Effector memory CD4-positive, alpha-beta T cell (primary cell): ENCODE measurements at places on chromosomes 3 and 15.
A peak's percentile ranks its signal among the peaks of the same experiment; 100 is the strongest.

- DNase-seq: no peak
Observed at GRCh38 chr15:88881775-88882174, 13.6 kb downstream of the HAPLN3 start.

DNA sequence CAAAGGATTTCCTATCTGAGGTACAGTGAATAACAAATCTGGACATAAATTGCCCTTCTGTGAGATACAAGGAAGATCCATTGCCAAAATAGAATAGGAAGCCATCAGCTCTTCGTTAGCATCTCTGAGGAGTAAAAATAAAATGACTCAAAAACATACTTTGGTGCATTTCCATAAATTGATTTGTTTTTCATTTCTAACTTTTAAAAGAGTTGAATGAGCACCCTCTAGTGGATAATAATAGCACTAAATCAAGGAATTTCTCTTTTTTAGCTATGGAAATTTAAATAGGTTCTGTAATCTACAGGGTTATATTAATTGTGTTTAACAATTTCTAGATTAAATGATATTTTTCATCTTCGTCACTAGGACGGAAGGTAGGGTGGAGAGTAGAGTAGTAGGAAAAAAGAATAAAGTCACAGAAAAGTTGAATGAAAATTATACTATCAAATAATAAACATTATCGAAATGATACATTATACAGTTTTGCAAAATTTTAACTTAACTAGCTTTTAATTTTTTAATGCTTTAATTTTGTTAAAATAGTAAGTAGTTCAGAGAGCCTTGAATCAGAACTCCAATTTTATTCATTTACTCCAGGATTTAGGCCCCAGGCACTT, 6.4 kb downstream of the NSUN3 start:
- DNase-seq: no peak

GRCh38 chr3:17770682-17771081, 28.3 kb upstream of the TBC1D5 start:
- DNase-seq: no peak

DNA sequence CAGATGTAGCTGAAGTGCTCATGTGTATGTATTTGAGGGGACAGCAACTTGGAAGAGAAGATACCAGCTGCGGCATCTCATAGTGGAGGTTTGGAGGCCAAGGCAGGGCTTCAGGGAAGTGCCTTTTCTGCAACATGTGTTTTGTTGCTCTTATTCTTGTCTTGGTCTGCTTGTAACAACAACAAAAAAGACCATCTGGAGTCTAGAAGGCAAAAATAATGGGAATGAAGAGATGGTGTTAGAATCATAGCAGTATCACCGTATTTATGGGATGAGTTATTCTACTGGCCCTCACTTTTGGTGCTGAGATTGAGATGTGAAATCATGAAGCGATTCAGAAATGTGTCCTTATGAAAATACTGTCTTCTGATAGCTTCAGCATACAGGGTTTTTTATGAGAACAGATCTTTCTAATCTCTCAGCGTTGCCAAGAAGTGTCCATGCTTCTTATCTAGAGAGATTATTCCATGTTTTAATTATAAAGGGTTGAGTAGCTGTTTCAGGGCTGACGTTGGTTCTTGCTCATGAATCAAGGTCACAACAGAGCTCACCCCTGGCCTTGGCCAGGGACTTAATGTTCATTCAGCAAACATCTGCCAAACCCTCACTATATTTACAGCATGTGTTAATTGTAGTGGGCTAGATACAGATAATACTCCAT, 58.0 kb downstream of the ITPR1 start:
- DNase-seq: no peak

DNA sequence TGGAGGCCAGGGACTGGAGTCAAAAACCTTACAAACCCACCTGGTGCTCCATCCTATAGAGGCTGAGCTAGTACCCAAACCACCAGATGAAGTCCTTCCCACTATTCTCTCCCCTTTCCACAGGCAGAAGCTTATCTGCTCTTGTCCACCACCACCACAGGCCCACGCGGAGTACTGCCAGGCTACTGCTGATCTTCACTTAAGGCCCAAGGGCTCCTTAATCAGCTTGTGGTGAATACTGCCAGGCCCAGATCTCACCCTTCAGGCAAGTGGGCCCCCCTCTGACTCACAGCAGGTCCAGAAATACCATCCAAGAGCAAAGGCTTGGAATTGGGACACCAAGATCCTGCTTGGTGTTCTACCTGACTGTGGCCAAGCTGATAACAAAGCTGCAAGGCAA, 598.1 kb upstream of the CBLB start:
- no peak for DNase-seq

DNA sequence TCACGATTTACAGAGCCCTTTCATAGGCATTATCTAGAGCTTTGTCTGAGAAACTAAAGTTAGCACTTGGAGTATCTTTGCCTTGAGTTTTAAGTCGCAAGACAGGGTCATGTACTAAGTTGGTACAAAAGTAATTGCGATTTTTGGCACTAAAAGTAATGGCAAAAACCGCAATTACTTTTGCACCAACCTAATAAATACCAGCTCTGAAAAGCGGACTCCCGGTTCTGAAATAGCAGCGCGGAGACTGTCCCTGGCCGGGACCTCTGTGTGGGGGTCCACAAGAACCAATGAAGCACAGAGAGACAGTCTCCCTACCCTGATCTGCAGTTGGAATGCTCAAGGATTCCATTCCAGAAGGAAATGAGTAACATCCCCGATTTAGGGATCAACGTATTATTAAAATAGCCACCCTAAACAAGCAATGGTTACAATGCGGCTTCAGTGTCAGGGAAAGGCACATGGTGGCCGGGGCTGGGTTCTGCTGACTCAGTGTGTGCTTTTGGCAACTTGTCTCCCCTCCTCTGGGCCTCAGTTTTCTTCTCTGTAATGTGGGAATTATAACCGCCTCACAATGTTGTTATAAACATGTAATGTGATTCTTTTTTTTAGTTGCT, 150.3 kb upstream of the MCTP2 start:
- DNase-seq: no peak

GRCh38 chr15:49023354-49023753, 22.9 kb downstream of the SECISBP2L start:
- DNase-seq: no peak

DNA sequence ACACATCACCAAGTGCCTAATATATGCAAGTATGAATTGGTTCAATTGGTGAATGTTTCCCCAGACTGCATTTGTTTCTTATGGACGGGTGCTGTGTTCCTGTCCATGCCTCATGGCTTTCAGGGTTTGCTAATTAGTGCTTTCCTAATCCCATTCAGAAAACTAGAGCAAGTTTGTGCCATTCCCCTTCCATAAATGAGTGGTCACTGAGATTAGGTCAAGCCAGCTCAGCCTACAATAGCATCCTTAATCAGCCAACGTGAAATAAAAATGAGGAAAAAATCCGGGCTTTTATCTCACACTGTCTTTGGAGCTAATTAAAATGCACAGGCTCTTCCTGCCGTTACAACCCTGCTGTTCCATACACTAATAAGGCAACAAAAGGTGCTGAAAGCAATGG, 788.8 kb downstream of the ROBO1 start:
- DNase-seq: no peak

DNA sequence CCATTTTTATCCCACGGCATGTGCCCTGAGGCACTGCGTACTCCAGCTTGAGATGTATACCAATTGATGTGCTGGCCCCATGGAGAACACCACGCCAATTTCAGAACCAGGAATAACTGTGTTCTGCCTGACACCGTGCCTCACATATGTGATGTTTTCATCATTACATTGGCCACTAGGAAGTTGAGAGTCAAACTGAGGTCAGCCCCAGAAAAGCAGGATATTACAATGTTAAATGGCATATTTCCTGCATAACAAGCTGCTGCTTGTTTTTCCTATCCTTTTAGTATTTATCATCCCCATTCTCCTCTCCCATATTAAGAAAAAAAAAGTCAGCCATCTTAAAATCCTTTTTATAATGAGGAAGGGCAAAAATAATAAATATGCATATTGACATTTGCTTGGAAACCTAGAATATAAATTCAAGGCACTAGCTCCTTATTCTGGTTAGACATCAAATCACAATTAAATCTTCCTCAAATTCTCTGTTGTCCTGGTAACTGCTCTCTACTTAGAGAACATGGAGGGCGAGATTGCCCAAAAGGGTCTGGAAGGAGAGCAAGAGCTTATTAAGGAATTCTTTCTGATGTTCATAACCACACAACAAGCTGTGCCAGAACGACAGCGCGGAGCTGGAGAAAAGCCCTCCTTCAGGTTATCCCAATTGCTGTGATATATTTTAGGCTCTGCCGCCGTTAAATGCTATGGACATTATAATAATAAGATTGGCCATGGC, 112.6 kb downstream of the UACA start:
- DNase-seq: no peak

DNA sequence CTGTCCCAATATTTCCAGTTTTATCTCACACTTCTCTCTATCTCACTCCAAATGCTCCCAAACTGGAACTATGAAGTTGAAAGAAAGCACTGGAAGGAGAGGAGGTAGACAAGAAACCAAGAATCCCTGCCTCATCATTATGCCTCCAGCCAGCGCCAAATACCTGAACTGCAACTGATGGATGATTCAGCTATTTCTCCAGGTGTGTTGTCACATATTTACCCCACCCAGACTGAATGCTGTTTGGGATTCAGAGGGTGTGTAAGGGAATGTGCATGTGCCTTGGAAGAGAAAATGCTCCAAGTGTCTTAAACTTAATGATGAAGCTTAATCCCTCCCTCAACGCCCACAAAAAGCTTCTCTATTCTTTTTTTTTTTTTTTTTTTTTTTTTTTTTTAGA, 269.5 kb upstream of the ATP11B start:
- DNase-seq: no peak

DNA sequence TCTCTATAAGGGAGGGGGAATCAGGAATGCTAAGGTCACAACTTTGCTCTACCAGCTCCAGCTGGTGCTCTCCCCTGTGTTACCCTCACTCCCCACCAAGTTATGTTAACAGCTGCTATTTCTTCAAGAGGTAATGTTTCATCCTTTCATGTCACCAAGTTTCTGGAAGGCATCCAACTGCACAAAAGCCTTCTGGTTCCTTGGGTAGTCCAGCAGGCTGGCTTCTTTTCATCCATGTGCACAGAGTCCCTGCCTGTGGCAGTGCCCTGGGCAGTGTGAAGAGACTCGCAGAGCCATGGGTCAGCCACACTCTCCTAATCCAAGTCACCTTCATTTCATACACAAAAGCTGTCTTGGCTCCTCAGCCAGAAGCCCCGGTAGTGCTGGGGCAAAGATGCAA, 737.5 kb upstream of the LMCD1 start:
- no peak for DNase-seq

GRCh38 chr3:9352917-9353752, 9.7 kb upstream of the THUMPD3 start:
- DNase-seq: peak; percentile 44

- DNase-seq: no peak
Observed at GRCh38 chr3:99899603-99900002, 81.9 kb downstream of the CMSS1 start.

- DNase-seq: no peak
Observed at GRCh38 chr3:197297002-197297401, 1.4 kb downstream of the DLG1 start.

- DNase-seq: peak; percentile 19
Observed at GRCh38 chr3:8987645-8988383, 24.5 kb upstream of the RAD18 start.

GRCh38 chr3:13507570-13508339, 27.6 kb downstream of the HDAC11 start:
- DNase-seq: no peak

GRCh38 chr15:39874890-39875549, 45.0 kb downstream of the GPR176 start:
- peak; percentile 3 for DNase-seq

DNA sequence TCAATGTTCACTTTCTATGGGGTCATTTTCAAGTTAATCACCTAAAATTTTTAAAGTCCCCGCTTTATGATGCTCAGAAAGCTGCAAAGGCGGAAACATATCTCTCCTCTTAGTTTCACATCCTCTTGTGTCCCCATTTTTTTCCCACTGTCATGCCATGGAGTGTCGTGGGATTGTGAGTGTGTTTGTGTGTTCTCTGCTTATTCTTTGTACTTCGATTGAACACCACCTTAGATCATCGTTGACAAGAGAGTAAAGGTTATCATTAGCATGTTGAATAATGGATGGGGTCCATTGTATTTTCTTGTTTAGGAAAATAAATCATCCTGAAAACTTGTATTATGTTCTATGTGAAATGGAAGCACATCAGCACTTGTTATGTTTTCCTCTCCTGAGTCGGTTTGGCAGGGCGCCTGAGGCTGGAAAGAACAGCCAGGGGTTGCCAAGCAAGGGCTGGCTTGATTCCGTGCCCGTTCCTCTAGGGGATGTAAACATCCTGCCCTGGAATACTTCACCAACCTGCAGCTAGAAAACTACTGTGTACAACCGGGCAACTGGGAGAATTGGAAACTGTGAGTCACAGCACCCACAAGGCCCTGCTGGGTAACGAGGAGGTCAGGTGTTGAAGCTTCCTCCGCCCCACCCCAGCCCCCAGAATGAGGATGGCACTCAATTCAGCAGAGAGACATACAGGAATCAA, 67.2 kb downstream of the EIF4E3 start:
- DNase-seq: no peak

- no peak for DNase-seq
Observed at GRCh38 chr15:71145648-71146047, 30.4 kb downstream of the THSD4 start.

GRCh38 chr3:18732474-18732873, 307.3 kb upstream of the SATB1 start:
- DNase-seq: no peak

DNA sequence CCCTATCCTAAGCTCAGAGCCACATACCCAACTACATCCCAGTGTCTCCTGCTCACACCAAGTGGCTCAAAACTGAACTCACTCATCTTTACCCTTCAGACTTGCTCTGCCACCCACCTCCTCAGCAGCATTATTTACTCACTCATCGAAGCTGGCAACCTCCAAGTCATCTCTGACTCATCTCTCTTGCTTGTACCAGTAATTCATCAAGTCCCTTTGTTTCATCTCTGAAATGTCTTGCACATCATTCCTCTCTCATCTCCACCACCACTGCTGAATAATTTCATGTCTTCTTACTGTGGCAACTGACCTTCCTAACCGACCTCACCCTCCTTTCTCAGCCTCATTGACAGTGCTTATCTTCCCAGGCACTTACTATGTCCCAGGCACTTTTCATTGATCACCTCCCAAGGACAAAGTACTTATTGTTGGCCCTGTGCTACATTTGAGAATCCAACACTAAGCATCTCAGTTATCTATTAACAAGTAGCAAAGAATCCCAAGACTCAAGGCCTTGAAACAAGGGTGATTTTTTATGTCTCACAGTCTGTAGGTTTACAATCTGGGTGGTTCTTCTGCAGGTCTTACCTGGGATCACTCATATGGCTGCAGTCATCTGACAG, 82.0 kb downstream of the MRPL46 start:
- no peak for DNase-seq

- no peak for DNase-seq
Observed at GRCh38 chr15:100760357-100760903, 119.2 kb upstream of the ALDH1A3 start.

- DNase-seq: no peak
Observed at GRCh38 chr3:49940667-49941249, 808 bp downstream of the RBM6 start.
